ENCODE measurements at places on chromosomes 7 and 10.

GRCh38 chr10:91901784-91902677 lies 7.3 kb downstream of the FGFBP3 start:
- peak; percentile 38 for DNase-seq

DNA sequence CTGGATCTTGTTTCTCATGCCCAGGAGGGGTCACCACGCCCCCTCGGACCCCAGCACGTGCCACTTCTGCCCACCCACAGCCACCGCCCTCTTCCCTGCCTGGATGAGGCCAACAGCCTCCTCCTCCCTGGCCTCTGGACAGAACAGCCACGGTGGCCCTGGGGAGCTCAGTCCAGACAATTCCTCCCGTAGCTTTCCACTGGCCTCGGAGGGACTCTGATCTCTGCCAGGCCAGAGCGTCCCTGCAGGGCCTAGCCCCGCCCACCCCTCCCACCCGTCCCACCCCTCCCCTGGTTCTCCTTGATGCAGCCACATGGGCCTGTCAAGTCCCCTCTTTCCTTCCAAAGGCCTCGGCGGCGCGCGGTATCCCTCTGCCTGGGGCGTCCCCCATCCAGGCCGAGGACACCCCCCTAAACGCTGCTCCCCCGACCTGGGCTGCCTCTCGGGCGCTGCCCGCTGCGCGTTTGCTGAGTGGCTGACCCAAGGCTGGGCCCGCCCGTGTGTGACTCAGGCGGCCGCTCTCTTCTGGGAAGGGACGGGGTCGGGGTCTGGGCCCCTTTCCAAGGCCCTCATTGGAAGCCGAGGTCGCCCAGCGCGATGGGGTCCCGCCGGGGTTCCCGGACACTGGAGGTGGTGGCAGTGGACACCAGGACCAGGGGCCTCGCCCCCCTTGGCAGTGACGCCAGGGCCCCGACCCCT lies 557 bp downstream of the TMEM120A start:
- no peak for DNase-seq

DNA sequence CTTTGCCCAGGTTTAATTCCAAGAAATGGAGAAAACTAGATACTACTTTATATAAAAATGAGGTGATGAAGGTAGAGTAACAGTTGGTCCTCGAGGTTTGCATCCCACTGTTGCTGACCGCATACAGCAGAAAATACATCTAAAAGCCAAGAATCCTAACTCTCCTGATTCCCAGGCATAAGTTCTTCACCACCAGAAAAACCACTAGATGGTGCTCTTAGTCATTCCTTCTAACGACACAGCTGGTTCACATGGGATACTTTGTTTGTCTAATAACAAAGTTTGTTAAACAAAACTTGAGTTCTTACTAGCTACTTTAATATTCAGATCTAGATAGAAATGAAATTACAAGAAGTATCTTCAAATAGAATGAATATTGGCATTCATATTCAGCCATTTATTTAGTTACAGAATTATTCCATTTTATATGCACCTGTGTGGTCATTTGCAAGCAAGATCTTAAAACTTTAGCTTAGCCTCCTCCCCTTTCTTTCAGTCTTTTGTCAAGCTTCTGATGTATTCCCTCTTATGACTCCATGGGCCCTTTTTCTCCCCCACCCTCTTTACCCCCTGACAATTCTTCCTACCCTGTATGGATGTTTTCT lies 54.1 kb upstream of the CYP26C1 start:
- DNase-seq: no peak

DNA sequence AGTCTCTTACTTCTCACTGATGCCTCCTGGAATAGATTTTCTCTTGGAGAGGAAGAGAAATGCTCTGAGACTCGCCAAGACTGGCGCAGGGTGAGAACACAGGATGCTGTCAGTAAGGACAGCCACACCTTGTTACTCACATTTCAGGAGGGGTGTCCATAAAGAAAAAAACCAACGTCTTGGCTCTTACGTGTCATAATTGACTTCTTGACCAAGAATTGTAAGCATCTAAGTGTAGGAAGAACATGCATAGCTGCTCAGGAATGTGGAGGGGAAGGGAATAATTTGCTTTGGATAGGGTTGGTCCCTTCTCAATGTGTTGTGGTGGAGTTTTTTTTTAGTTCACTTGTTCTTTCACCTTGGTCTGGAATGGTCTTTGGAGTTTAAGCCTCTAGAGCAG lies 43.8 kb upstream of the ZNF438 start:
- DNase-seq: no peak

DNA sequence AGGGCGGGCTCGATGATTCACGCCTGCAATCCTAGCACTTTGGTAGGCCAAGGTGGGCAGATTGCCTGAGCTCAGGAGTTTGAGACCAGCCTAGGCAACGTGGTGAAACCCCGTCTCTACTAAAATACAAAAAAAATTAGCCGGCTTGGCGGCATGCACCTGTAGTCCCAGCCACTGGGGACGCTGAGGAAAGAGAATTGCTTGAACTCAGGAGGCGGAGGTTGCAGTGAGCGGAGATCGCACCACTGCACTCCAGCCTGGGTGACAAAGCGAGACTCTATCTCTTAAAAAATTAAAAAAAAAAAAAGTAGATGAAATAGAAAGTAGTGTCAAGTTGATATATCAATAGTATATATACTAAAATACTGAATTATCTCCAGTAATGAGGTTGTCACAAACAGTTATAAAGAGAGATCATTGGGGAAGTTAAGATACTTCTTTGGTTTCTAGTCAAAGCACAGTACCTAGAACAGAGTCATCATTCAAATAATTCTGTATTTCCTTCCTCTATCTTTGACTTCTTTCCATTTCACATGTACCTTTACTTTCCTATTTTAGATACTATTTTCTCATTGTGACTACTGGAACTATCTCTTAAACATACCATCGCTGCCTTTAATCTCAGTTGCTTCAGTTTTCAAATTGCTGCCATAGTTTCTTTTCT lies 491.7 kb downstream of the GRM8 start:
- no peak for DNase-seq

GRCh38 chr10:104304927-104305326 lies 33.3 kb downstream of the ITPRIP start:
- DNase-seq: no peak
